ENCODE measurements at places on chromosomes 4 and X.

DNA sequence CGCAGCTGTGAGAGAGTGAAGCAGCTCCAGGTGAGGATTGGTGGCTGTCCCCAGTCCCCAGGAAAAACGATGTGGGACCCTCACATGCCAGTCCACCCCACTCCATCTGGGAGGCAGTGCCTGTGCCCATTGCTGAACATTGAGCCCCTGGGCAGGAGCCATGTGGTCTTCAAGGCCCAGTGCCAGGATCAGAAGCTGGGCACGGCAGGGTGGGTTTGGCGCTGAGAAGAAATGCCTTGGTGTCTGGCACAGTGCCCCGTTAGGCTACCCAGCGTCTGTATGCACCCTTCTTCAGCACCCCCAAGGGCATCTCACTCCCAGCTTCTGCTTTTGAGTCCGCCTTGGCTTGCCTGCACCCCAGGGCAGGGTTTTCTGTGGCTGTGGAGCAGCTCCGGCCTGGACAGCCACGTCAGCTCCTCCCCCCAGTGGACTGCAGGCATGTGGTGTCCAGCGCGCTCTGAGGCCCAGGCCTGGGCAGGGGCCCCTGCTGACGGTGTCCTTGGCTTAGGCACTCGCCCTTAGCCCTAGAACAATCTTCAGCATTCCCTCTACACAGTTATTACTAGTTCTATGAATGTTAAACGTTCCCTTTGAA lies 28.6 kb downstream of the RGS12 start:
- no peak for DNase-seq

DNA sequence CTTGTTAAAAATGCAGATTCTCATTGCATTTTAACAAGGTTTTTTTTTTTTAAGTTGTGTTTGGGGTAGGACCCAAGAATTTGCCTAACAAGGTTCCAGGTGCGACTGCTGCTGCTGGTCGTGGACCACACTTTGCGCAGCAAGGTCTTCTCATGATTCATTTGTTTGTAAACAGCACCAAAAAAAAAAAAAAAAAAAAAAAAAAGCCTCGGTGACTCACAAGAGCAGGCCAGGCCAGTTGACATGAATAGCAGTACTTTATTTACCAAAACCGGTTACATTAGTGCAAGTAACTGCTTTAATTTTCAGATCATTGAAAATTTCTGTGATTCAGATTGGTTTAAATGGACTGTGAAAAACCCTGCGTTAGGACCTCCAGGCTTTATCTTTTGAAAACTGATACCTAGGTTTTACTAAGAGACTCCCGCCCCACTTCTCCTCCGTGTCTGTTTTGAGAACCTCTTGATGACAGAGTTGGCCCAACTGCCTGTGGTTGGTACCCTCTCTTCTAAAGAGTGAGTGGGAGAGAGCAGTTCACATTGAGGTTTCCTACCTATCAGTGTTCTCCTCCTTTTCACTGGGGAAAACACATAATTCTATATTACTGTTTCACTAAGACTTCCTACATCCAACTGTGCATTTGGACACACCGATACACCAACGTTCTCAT lies 86.2 kb downstream of the PHEX start:
- DNase-seq = no peak

GRCh38 chr4:155545456-155545855 lies 121.2 kb upstream of the GUCY1A1 start:
- no peak for DNase-seq

DNA sequence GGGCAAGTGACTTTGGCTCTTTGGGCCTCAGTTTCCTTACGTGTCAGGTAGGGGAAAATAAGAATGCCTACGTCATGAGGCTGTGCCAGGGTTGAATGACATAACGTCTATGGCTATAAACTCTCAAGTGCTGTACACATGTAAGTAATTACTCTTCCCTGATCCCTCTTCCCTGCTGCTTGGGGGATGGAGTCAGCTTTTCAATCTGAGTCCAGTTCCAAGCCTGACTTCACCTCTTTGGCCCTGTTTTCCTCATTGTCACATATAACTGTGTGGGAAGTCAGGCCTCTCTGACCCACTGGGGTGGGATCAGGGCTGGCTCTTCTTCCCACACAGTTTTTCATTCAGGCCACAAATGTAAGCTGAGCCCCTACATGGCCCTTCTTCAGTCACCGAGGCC lies 11.4 kb upstream of the CITED1 start:
- DNase-seq = no peak

DNA sequence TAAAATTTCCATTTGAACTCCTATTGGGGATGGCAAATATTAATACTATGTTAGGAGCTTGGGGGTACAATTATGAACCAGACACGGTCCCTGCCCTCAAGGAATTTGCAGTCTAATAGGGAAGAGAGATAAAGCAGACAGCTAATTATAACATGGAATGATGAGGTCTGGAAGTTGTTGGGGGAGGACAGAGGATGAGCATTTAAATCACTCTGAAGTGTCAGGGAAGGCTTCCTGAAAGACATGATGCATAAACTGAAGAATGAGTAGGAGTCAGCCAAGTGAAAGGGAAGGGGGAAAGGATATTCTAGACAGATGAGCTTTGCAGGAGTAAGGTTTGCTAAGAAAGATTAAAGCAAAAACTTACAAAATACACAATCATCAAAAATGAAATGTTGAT lies 15.9 kb downstream of the PLAC1 start:
- no peak for DNase-seq

- DNase-seq = no peak
Measured at GRCh38 chrX:48983081-48983480, 11.4 kb upstream of the KCND1 start.

DNA sequence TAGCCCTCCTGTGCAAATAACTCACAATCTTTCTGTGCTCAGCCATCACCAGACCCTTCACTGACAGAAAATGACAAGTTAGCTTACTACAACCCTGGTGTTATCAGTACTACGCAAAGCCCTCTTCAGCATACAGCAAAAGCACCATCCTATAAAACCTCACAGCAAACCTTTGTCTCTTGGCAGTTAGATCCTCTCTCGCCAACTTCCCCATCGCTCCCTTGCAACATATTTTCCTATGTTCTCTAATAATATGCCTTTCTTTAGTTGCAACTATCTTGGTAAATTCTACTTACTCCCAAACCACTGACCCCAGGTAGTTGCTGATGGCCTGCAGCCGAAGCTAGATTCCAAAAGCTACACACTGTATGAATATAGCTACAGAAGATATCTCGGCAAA lies 856.9 kb upstream of the FRG1 start:
- DNase-seq = no peak

GRCh38 chr4:3494462-3494871 lies 31.4 kb downstream of the DOK7 start:
- no peak for DNase-seq
